ENCODE measurements at places on chromosomes 12 and 14. TPM values are rescaled to one million over a fixed set of nuclear protein-coding genes. Genes with fewer than 3 reads are reported as not detected.

TSPAN8 gene
- not detected for total RNA-seq

ITGB7 gene
- under 0.01 TPM for total RNA-seq

EML5 gene
- total RNA-seq: under 0.01 TPM

ACSM4 gene
- not detected for total RNA-seq

BICD1 gene
- total RNA-seq: 12.5 TPM

RPS6KA5 gene
- 1.0 TPM for total RNA-seq

SDR9C7 gene
- total RNA-seq: not detected

TAMALIN gene
- total RNA-seq: 1.9 TPM

CPNE6 gene
- total RNA-seq: under 0.01 TPM

PIGH gene
- 17.3 TPM for total RNA-seq

RIPK3 gene
- not detected for total RNA-seq

DUSP16 gene
- 8.7 TPM for total RNA-seq

ALX1 gene
- total RNA-seq: not detected

XPOT gene
- 144 TPM for total RNA-seq

CDKN3 gene
- 3.9 TPM for total RNA-seq

PPP4R4 gene
- 0.43 TPM for total RNA-seq

SIX6 gene
- not detected for total RNA-seq

GDF3 gene
- not detected for total RNA-seq

LGMN gene
- 78.8 TPM for total RNA-seq

SLC5A8 gene
- total RNA-seq: not detected

DDX54 gene
- 40.9 TPM for total RNA-seq

C12orf43 gene
- 16.4 TPM for total RNA-seq

SMIM41 gene
- 1.0 TPM for total RNA-seq

CLEC6A gene
- total RNA-seq: not detected

IL22 gene
- total RNA-seq: not detected

SINHCAF gene
- total RNA-seq: 21.2 TPM

LMBR1L gene
- total RNA-seq: 72.0 TPM

KERA gene
- not detected for total RNA-seq

ATG14 gene
- 11.3 TPM for total RNA-seq

ATP5F1B gene
- total RNA-seq: 476 TPM

Measured in placental pericyte (primary cell).